Activated CD4-positive, alpha-beta T cell treated with anti-CD3 and anti-CD28 coated beads for 36 hours (primary cell): ENCODE measurements at places on chromosomes 1 and 21. TPM values are rescaled to one million over a fixed set of nuclear protein-coding genes. Genes with fewer than 3 reads are reported as not detected.

The DHRS3 gene
- total RNA-seq, result 34.6 TPM

DNA sequence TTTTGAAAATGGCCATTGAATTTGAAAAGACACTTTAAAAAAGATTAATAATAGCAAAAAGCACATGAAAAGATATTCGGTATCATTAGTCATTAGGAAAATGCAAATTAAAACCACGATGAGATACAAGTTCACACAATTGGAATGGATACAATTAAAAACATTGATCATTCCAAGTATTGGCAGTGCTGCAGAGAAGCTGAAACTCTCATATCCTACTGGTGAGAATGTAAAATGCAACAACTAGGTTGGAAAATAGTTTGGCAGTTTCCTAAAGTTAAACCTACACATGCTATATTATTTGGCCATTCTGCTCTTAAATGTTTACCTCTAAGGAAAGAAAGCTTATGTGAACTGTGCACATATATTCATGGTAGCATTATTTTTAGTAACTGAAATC lies 838.7 kb upstream of the PRMT6 start:
- no peaks in the 10 kb centered on the region for H3K36me3 ChIP-seq
- no peak for DNase-seq
- no peak overlapping the region for H3K27ac ChIP-seq
- H3K27me3 ChIP-seq, result no peaks in the 10 kb centered on the region
- no peak overlapping the region for H3K4me3 ChIP-seq

The CYP4X1 gene
- total RNA-seq, result not detected

The ATP13A2 gene
- 30.7 TPM for total RNA-seq

The CFHR3 gene
- total RNA-seq, result not detected
